Retinal pigment epithelial cell (primary cell): ENCODE measurements at places on chromosomes 7 and 10.

- DNase-seq, result no peak
These were observed 114.3 kb downstream of the ARHGAP22 start for GRCh38 chr10:48490571-48490940.

DNA sequence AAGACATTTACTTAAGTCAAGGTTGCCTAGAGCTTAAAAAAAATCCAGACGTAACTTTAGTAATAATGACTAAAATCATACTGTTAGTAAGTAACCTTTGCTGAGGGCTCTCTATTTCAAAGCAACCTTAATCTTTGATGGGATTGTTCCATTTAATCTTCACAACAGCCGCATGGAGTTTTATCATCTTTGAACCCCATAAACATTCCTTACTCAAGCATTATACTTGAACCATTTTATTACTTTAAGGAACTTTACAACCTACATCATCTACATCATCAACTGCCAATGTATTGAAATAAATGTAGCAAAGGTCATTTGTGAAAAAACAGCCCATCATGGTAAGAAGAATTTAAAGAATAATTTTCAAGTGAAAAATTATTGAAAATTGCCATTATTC, 22.9 kb upstream of the CACNB2 start:
- no peak for DNase-seq

DNA sequence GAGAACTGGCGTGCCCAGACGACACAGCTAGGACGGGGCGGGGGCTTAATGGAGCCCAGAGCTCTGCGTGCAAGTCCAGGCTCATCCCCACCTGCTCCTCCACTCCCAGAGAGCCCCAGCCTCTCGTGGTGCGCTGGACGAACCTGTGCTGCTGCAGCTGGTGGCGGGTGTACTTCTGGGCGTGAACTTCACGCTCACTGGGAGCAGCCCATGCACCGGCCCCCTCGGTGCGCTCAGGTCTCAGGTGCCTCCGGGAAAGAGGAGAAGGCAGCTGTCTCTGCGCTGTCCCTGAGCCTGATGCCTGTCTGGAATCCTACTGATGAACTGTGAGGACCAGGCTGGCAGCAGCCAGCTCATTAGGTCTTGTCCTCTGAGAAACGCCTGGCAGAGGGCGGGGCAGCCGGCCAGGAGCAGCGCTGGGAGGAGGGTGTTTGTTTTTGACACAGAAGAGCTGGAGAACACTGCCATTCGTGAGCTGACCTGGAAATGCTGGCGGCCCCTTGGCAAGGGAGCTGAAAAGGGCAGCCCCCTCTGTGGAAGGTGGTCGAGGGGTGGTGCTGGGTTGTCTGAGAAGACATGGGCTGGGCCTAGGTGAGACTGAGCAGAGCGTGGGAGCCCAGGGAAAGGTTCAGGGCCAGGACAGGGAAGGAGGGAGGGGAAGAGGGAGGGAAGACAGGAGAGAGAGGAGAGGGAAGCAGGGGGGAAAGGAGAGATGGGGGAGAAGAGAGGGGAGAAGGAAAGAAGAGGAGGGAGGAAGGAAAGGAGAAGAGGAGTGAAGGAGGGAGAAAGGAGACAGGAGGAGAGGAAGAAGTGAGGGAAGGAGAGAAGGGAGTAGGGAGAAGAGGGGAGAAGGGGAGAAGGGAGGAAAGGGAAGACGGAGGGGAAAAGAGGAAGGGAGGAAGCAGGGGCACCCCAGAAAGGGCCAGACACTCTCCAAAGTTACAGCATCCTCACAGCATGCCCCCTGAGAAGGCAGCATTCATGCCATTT, 53.5 kb upstream of the TNS3 start:
- no peak for DNase-seq

DNA sequence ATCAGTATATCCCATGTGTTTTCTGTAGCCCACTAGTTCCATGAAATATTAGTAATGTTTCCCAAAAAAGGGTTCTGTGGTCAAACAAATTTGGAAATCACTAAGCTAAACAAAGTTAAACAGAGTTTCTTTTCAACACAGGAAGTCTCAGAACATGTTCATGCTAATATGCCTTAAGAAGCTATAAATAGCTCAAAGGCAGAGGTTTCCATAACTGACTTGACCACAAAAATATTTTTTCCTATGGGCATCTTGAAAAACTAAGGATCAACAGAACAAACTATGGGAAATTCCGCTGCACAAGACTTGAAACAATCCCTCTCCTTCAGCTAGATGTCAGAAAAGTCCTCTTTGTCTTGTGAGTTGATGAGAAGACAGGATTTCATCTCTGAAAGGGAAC, 59.7 kb downstream of the SEM1 start:
- DNase-seq, result no peak

DNA sequence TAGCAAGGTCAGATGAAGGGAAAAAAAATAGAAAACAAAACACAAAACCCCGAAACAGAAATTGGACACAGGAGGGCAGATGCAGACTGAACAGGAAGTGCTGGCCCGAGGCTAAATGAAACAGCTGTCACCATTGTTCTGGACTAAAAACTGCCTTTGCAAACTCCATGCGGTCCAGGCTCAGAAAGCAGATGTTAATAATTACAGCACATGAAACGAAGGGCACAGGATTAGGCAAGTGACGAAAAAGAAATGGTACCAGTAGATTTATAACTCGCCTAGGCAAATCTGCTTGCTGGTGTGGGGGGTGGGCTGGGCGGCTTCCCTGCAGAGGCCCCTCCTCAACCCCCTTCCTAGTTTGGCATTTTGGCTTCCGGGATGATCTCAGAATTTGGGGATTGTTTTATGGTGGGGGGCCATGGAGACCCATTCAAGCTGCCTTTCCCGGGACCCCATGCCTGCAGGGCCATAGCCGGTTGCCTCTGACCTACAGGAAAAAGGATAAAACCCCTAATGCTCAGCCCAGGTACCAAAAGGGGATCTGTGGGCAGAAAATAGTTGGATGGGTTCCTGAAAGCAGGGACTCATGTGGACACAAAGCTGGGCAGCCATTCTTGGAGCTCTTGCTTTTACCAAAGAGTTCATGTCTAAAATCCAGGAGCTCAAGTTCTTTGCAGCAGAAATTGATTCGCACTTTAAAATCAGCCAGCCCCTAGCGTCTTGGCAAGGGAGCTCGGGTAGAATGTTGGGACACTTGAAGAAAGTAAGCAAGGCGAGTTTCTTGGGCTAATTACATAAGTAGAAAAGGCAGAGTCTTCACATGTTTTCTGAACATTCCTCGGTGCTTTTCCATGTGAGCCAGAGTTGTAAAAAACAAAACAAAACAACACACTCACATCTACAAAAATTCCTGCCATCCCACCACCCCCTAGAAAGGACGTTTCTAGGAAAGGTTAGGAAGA, 39.0 kb upstream of the EMX2 start:
- no peak for DNase-seq

DNA sequence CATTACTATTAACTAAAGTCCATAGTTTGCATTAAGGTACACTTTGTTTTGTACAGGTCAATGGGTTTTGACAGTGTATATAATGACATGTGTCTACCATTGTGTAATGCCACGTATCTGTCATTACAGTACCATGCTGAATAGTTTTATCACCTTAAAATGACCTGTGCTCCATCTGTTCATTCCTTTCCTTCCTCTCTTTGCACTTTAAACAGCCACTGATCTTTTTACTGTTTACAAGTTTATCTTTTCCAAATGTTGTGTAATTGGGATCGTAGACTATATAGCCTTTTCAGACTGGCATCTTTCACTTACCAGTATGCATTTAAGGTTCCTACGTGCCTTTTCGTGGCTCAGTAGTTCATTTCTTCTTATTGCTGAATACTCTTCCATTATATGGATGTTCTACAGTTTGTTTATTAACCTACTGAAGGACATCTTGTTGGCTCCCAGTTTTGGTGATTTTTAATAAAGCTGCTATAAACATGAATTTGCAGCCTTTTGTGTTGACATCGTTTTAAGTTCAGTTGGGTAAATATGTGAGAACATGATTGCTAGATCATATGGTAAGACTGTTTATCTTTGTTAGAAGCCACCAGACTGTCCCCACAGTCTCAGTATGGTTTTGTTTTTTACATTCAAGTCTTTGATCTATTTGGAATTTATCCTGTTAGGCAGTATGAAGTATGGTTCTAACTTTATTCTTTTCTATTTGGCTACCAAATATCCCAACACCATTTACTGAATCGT, 24.7 kb downstream of the STAM start:
- DNase-seq, result no peak

DNA sequence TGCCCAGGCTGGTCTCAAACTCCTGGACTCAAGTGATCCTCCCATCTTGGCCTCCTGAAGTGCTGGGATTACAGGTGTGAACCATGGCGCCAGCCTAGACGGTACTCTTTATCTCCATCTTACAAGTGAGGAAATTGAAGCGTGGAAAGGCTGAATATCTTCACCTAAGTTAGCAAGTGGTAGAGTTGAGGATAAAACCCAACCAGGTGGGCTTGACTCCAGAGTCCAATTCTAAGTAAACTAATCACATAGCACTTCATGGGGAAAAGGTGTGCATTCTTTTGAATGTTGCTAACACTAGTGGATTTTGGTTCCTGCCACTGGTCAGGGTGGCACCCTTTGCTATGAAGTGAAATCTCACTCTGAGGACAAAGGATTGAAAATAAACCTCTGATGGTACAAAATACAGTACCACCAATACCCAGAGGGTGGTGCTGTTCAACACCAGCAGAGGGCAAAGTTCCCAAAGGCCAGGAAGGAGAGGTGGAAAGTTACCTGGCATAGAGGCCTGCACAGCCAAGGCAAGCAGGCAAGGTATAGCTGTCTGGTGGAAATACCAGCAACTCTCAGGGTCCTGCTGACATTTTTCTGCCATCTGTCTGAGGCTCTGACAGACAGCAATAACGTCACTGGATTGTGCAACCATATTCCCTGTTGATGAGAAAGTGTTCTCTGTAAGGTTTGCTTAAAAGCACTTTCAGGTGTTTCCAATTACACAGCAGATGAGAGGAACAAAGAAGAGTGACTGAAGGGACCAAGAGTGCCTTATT, 17.6 kb downstream of the ZDHHC16 start:
- no peak for DNase-seq

- DNase-seq, result no peak
These were observed 36.0 kb downstream of the NRCAM start for GRCh38 chr7:108419961-108420908.
